ENCODE measurements at places on chromosomes 1 and 21. TPM values are rescaled to one million over a fixed set of nuclear protein-coding genes. Genes with fewer than 3 reads are reported as not detected.

CC2D1B gene
- 58.8 TPM for total RNA-seq

MX2 gene
- 108 TPM for total RNA-seq

PRAMEF5 gene
- total RNA-seq, result not detected

NAV1 gene
- total RNA-seq, result 2.0 TPM

SPRR1A gene
- total RNA-seq, result not detected

PEX14 gene
- total RNA-seq, result 23.4 TPM

TMEM61 gene
- total RNA-seq, result not detected

OLIG2 gene
- not detected for total RNA-seq

DNA sequence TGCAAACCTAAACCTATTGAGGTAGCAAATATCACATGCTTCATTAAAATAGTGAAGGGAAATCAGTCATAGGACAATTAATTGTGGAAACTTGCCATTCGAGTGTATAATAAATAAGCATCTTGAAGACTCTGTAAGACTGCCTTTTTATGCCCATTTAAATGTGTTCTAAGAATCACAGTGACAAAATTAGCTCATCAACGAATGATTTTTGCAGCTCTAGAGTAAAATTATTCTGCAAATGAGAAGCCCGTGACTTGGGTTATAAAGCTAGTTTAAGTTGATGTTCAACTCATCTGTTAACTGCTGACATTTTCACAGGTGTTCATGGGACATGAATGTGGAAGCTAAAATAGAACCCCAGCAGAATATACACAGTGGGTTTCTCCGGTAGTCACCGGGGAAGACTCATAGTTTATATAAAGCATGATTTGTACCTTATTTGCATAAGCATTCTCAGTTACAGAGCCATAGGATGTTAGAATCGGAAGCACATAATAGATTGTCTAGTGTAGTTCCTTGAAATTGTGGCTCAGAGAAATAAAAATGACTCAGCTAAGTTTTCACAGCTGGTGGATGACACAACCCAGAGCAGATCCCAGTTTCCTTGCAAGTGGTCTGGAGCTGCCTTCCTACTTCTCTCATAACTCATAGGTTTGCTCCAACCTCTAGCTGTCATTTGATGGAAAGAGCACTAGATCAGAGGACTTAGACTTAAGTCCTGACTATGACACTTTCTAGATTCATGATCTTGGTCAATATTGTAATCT lies 107.3 kb downstream of the UCHL5 start:
- H3K4me3 ChIP-seq, result no peak overlapping the region
- no peaks in the 10 kb centered on the region for H3K36me3 ChIP-seq
- H3K4me1 ChIP-seq, result no peaks in the 10 kb centered on the region
- H3K27me3 ChIP-seq, result no peaks in the 10 kb centered on the region
- DNase-seq, result no peak

GRCh38 chr1:47782414-47783166 lies 214.6 kb downstream of the TRABD2B start:
- no peak overlapping the region for H3K4me3 ChIP-seq
- no peaks in the 10 kb centered on the region for H3K36me3 ChIP-seq
- no peak for DNase-seq
- no peaks in the 10 kb centered on the region for H3K4me1 ChIP-seq

DNA sequence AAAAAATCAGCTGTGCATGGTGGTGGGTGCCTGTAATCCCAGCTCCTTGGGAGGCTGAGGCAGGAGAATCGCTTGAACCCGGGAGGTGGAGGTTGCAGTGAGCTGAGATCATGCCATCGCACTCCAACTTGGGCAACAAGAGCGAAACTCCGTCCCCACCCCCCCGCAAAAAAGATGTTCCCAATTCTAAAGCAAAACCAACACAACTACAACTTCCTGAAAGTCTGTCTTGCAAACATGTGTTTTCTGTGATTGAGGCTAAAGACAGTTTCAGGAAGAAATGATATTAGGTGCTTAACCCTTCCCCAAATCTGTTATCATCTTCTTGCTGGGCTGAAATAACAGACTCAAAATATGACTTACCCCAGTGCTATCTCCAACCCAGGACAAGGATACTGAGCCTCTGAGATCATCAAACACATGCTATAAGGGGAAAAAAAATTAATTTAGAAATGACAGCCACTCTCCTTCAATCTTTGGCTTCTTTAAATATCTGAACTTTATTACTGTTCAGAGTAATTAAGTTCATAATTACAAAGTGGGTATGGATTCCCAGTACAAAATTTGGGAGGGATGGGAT lies 28.5 kb downstream of the SORT1 start:
- no peak for DNase-seq
- H3K36me3 ChIP-seq, result peaks cover 4% of the 10 kb centered on the region
- peaks cover 44% of the 10 kb centered on the region for H3K4me1 ChIP-seq
- H3K27ac ChIP-seq, result no peak overlapping the region

- no peak overlapping the region for H3K4me3 ChIP-seq
- no peaks in the 10 kb centered on the region for H3K4me1 ChIP-seq
- H3K27me3 ChIP-seq, result peaks cover 33% of the 10 kb centered on the region
- DNase-seq, result no peak
Observed at GRCh38 chr1:156402331-156403020, 33.5 kb downstream of the RHBG start.

GRCh38 chr1:110098222-110099026 lies 13.8 kb upstream of the UBL4B start:
- H3K4me3 ChIP-seq, result no peak overlapping the region
- no peak overlapping the region for H3K27ac ChIP-seq
- H3K36me3 ChIP-seq, result no peaks in the 10 kb centered on the region
- no peaks in the 10 kb centered on the region for H3K4me1 ChIP-seq

- peaks cover 34% of the 10 kb centered on the region for H3K4me1 ChIP-seq
- H3K27ac ChIP-seq, result peak overlapping the region; percentile 97
- peaks cover 30% of the 10 kb centered on the region for H3K36me3 ChIP-seq
- no peaks in the 10 kb centered on the region for H3K27me3 ChIP-seq
Observed at GRCh38 chr1:37858931-37859506, 373 bp downstream of the MTF1 start.

DNA sequence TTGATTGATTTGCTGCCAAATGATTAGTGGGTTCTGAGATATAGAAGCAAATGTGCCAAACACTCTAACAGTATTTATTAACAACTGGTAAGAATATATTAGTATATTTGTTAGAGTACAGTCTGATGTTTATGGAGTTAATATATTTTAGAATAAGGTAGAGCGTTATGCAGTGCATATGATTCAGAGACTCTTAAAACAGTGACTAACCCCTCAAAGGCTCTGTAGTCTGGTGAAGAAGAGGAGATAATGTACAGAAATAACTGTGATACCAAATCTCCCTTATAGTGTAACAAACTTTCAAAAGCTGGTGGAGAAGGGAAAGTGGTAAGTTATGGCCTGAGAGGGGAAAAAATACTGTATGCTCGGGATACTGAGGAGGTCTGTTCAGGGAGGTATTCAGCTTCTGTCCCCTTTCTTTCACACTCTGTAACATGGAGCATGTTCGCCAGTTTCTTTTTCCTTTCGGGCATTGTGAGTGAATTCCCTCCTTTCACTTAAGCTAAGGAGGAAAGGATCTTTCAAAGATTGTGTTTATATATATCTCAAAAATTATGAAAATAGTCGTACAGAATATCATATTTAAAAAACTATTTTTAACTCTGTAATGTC lies 121.2 kb downstream of the ADGRL2 start:
- no peaks in the 10 kb centered on the region for H3K4me1 ChIP-seq
- no peaks in the 10 kb centered on the region for H3K27me3 ChIP-seq
- no peak overlapping the region for H3K27ac ChIP-seq
- H3K36me3 ChIP-seq, result no peaks in the 10 kb centered on the region
- DNase-seq, result no peak
- no peak overlapping the region for H3K4me3 ChIP-seq

DNA sequence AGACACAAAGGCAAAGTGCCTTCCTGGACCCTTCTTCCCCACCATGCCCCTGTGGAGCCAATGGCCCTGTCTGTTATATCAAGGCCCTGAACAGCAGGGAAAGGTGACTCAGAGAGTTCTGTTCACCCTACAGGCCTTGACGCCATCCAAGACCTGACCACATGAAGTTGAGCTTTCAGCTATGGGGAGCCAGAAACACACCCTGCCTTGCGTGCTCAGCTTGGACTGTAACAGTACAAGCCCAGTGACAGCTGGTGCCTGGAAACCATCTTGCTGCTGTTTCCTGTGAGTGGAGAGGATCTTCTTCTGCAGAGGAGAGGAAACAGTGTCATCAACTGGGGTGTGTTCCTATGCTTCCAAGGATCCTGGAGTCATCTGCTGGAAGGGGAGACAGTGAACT lies 165.0 kb upstream of the IRF2BP2 start:
- H3K27ac ChIP-seq, result no peak overlapping the region
- no peak for DNase-seq
- no peak overlapping the region for H3K4me3 ChIP-seq
- peaks cover 13% of the 10 kb centered on the region for H3K36me3 ChIP-seq
- H3K4me1 ChIP-seq, result peaks cover 35% of the 10 kb centered on the region
- H3K27me3 ChIP-seq, result no peaks in the 10 kb centered on the region

DNA sequence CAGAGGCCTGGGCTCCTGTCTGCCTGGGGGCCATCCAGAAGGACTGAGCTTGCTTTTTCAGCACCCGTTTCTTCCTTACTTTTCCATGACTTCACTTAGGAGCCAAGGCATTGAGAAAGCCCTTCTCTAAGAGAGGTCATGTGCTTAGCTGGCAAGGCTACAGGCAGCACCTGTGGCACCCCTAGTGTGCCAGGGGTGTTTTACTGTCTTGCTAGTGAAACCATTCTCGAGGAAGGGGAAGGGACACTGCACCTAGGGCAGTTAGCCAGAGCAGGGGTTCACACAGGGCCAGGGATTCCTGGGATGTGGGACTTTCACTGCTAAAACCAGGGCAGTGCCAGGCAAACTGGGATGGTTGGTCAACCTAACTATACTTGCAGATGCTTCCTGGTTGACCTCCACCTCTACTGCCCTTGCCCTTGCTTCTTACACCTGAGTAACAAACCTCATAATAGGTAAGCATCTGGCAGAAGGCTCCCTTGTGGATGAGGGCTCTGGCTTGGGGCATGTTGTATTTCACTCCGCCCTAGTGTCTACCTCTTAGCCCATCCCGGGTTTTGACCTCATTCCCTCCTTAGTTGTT lies 69.2 kb downstream of the NOS1AP start:
- no peak overlapping the region for H3K27ac ChIP-seq
- no peaks in the 10 kb centered on the region for H3K36me3 ChIP-seq
- H3K4me1 ChIP-seq, result no peaks in the 10 kb centered on the region
- no peak overlapping the region for H3K4me3 ChIP-seq
- DNase-seq, result no peak

DNA sequence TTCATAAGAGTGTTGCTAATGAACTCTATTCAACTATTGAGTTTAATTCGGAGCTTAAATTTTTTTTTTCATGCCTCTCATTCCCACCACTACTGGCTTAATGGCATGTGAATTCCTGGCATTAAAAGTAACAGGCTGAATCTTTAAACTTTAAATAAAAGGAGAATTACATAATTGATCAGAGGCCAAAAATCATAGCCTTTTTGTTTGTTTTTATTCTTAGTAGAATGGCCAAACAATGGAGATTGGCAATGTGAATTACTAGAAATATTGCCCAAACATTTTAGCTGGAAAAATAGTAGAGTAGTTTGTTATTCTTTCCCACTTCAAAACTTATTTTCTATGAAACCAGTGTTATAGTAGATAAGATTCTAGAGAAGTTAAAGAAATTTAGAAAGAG lies 25.1 kb upstream of the PDC start:
- H3K27ac ChIP-seq, result no peak overlapping the region
- no peaks in the 10 kb centered on the region for H3K36me3 ChIP-seq
- H3K4me1 ChIP-seq, result no peaks in the 10 kb centered on the region
- DNase-seq, result no peak
- peaks cover 11% of the 10 kb centered on the region for H3K27me3 ChIP-seq

DNA sequence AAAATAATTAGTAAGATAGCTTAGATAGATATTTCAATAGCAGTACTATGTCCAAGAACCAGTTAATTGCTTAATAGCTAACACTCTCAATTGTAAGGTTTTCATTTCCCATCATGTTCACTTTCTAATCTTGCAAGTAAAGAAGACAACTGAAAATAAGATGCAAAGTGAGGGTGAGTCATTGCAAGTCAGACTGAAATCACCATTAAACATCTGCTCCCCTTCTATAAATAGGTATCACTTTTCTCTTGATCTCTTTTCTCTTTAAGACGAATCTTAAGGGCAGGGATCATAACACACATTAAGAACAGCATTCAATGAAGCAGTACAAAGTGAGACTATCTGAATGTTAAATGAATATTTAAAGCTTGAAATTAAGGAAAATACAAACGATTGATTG lies 40.4 kb downstream of the UBR4 start:
- H3K27me3 ChIP-seq, result no peaks in the 10 kb centered on the region
- H3K36me3 ChIP-seq, result peaks cover 69% of the 10 kb centered on the region
- H3K27ac ChIP-seq, result no peak overlapping the region
- DNase-seq, result no peak

- H3K27me3 ChIP-seq, result peaks cover 32% of the 10 kb centered on the region
- peak overlapping the region; percentile 73 for H3K4me3 ChIP-seq
- no peak overlapping the region for H3K27ac ChIP-seq
Observed at GRCh38 chr1:205678286-205679111, 1.8 kb downstream of the SLC45A3 start.

DNA sequence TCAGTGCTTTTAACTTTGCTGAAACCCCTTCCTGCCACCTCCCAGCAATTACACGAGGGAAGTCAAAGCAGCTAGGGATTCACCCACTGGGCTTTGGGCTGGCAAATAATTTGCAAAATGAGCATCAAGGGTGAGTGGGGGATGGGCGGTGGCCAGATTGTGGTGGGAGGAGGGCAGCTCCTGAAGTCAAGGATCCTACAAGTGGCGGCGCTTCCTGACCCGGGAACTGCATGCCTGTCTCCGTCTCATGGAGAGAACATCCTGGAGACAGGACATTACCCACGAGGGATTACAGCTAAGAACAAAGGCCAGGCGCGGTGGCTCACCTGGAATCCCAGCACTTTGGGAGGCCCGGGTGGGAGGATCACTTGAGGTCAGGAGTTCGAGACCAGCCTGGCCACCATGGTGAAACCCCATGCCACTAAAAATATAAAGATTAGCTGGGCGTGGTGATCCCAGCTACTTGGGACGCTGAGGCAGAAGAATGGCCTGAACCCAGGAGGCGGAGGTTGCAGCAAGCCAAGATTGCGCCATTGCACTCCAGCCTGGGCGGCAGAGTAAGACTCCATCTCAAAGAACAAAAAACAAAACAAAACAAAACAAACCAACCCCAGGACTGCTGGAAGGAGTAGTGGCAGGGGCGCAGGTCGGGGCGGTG lies 12.9 kb downstream of the TTC34 start:
- H3K4me3 ChIP-seq, result no peak overlapping the region
- H3K27me3 ChIP-seq, result peaks cover 31% of the 10 kb centered on the region
- no peak overlapping the region for H3K27ac ChIP-seq
- peaks cover 9% of the 10 kb centered on the region for H3K4me1 ChIP-seq
- no peak for DNase-seq

- no peak overlapping the region for H3K4me3 ChIP-seq
- H3K36me3 ChIP-seq, result no peaks in the 10 kb centered on the region
- DNase-seq, result no peak
- no peaks in the 10 kb centered on the region for H3K4me1 ChIP-seq
Observed at GRCh38 chr1:192005976-192006375, 152.3 kb upstream of the RGS18 start.

DNA sequence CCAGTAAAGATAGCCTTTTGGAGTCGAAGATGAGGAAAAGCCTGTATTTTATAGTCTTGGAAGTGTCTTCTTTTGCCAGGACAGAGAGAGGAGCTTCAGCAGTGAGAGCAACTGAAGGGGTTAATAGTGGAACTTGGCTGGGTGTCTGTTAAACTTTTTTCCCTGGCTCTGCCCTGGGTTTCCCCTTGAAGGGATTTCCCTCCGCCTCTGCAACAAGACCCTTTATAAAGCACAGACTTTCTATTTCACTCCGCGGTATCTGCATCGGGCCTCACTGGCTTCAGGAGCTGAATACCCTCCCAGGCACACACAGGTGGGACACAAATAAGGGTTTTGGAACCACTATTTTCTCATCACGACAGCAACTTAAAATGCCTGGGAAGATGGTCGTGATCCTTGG lies at the start of gene VCAM1:
Gene VCAM1, plus strand, starts transcription at position 253 of the 400 bp plus-strand sequence. Its CDS starts 119 bp downstream, at position 372.
- H3K4me1 ChIP-seq, result no peaks in the 10 kb centered on the region
- H3K4me3 ChIP-seq, result no peak within 1 kb of the TSS
- peaks cover 15% of the 10 kb centered on the region for H3K27me3 ChIP-seq
- no peak within 1 kb of the TSS for H3K27ac ChIP-seq
- no peaks in the 10 kb centered on the region for H3K36me3 ChIP-seq
- no peak for DNase-seq
